CD4-positive, alpha-beta T cell treated with Interleukin-15 for 4 hours (primary cell): ENCODE measurements at places on chromosomes 6 and 20.

DNA sequence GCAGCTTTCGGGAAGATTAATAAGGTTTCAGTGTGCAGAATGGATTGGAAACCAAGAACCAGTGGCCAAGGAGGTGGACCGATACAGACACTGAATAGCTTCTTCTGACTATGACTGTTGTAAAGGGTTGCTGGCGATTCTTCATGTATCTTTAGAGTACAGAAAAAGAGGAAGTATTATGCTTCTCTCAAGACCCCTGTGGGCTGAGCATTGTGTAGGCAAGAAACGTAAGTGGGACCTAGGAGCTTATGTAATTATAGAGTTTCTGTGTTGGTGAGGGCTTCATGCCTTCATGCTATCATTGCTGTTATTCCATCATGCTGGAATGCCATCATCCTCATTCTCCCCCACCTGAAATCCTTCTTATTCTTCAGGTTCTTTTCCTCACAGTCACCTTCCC is 105.4 kb upstream of the AKIRIN2 start:
- DNase-seq, result no peak

- DNase-seq, result no peak
These were observed 30.9 kb upstream of the ENPP5 start for GRCh38 chr6:46201702-46202101.

GRCh38 chr6:131867744-131868143 is 59.9 kb downstream of the ENPP1 start:
- no peak for DNase-seq

GRCh38 chr6:79627422-79627821 is 3.7 kb upstream of the SH3BGRL2 start:
- no peak for DNase-seq

- DNase-seq, result no peak
These were observed 171.6 kb upstream of the ZNF184 start for GRCh38 chr6:27644528-27644927.

DNA sequence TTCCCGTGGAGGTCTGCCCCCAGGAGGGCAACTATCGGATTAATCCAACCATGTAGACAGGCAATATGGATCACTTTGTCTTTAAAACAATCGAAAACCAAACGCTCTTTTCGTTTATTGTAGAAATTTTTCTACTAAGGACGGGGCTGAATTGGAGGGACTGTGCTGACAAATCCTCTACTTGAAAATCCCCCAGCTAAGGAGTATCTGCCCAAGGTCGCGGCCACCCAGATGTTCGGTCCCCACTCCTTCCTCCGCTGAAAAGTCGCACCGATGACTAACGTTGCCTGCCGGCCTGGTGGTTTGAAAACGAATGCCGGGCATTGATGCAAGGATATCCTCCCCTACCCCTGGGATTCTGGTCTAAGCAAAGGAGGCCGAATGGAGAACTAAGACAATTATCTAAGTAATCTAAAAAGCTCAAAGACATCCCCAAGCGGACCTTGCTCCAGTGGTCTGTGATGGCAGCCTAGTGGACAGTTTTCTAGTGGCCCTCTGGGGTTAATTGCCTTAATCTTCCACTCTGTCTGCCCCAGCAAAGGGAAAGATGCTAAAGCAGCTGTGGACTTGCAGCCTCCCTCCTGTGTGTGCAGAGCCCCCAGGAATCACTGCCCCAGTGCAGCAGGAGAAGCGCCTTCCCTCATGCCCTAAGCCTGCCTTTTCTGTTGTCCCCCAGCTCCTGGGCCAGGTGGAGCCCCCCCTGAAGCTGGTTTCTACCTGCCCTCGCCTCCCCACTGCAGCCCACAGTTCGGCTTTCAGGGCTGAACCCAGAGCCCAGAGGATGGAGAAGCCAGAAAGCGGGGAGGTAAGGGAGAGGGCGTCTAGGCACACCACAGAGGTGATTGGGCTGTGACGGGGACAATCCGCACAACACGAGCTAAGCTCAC is 3.6 kb upstream of the FOXC1 start:
- no peak for DNase-seq

GRCh38 chr20:49557449-49557848 is 10.5 kb downstream of the PTGIS start:
- DNase-seq, result no peak

DNA sequence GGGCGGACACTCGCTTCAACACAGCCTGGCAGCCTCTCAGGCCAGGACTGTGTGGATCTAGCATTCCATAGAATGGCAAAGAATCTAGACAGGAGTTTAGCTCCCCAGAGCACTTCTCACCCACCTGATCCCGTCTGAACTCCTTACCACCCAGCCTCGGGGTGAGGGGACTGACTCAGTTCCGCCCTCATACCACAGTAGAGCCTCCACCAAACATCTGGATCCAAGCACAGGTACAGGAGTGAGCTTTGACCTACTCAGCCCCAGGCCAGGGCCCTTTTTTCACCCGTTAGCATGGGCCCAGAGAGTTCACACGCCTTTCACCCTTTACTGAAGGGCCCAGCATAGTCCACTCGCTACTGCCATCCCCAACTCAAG is 715 bp downstream of the PSMF1 start:
- no peak for DNase-seq

DNA sequence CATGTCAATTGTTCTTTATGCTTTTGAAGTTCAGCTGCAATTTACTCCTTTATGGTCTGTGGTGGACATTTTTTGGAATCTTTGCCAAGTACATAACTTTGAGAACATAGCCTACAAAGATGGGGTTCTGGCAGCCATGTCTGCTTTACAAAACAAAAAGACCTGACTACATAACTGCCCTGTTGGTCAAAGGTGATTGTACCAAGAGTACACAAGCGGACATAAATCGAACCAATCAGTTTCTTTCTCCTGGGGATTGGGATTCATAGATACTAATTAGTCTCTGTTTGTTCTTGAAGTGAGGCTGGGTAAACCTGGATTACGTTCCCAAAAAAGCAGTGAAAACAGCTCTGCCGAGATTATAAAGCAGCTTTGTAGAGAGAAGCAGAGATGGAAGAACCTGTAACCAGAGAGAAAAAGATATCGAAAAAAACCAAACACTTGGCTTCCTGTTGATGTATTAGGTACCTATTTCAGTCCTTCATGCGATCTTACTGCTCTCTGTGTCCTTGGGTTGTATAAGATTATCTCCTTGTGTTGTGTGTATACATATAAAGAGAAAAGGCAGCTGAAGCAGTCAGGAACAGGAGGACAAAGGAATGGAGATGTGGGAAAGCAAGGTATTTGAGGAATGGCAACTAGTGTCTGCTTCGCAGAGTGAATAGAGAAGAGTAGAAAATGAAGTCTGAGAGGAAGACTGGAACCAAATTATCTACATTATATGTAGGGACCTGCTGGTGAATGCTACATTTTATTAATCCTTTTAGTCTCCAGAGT is 2.7 kb upstream of the ZFAND3 start:
- no peak for DNase-seq

GRCh38 chr6:25431975-25432307 is 152.8 kb downstream of the CARMIL1 start:
- DNase-seq, result no peak

DNA sequence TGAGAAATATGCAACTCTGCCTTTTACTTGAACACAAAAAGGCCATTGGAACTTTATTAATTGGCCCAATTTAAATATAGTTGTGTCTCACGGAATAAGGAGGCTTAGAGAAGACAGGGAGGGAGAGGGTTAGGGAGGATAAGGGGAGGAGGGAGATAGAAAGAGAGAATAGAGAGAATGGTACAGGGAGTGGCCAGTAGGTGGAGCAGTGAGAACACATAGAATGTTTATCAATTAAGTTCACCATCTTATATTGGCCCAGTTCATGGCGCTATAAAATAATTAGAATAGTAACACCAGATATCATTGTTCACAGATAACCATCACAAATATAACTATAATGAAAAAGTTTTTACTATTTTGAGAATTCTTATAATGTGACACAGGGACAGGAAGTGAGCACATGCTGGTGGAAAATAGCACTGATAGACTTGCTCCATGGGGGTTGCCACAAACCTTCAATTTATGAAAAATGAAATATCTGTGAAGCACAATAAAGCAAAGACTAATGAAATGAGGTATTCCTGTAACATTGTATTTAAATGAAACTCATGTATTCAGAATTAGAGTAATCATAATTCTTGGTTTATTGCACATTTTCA is 374.1 kb upstream of the MANEA start:
- peak; percentile 0 for DNase-seq

- no peak for DNase-seq
These were observed 782 bp upstream of the FOXA2 start for GRCh38 chr20:22584922-22585785.

GRCh38 chr6:113970805-113971676 is at the start of gene HDAC2:
HDAC2 (minus strand) TSS chr6:113971148; CDS start chr6:113970908, 240 bp downstream.
- peak; percentile 87 for DNase-seq

DNA sequence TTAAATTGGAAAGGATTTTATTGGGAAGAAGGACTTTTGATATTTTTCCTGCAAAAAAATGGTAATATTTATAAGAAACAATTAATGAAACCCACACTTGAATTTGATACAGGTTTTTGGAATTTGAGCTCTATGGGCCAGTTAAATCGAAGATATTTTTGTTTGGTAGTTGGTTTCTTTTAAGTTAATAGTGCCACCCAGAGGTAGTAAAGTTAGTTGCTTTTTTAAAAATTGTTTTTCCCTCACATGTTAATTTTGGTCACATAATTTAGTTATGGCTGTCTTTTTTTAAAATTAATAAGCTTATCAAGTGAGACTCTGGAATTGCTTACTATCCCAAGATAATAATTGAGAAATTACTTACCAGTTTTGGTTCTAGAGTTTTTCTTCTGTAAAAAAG is 7.1 kb downstream of the PRIM2 start:
- peak; percentile 33 for DNase-seq

DNA sequence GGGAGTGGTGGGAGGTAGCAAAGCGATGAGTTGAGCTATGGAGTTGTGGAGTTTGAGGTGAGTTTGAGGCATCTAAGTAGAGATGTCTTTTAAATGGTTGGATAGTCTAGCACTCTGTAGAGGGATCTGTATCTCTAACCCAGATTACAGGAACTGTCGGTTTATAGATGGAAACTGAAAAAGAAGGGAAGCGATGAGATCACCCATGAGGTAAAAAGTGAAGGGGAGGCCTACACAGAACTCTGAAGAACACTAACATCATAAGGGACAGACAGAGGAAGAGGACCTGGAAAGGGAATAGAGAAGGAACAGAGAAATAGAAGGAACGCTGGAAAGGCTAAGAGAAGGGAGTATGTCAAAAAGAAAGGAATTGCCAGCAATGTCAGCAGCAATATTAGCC is 2.5 kb downstream of the HINT3 start:
- no peak for DNase-seq
